Stimulated activated CD4-positive, alpha-beta T cell treated with anti-CD3 and anti-CD28 coated beads, Interleukin-12 subunit alpha, Interleukin-12 subunit beta, amount 100 ng/mL, for 4 hours (primary cell): ENCODE measurements at places on chromosomes 13 and 19.

DNA sequence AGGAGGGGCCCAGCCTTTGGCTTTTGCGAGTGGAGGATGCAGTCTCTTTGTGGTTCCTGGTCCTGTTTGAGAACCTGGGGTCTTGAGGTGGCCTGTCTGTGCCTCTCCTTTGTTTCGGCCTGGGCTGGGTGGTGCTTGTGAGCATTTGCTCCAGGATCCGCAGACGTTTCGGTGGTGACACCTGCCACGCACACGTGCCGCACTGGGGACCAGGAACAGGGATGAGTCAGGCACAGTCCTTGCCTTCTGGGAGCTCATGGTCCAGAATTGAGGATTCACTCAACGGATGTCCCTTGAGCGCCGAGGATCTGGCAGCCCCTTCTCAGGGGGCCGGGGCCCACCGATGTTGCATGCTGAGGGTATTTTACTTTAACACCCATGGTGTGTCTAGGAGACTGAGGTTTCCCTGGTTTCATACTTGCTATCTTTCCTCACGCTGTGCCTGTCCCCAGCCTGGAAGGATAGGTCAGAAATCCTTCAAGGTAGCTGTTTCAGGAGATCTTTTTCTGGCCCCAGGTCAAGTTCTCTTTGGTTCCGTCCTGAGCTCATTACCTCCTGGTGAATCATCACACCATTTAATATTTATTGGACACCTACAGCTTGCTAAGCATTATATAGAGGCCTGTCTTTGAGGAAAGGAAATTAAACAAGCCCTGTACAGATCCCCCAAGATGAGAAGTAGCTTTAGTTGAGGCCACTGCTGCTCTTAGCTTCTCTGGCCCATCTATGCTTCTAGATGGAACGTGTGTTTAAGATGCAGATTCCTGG is 5.1 kb downstream of the HDGFL2 start:
- DNase-seq: no peak

DNA sequence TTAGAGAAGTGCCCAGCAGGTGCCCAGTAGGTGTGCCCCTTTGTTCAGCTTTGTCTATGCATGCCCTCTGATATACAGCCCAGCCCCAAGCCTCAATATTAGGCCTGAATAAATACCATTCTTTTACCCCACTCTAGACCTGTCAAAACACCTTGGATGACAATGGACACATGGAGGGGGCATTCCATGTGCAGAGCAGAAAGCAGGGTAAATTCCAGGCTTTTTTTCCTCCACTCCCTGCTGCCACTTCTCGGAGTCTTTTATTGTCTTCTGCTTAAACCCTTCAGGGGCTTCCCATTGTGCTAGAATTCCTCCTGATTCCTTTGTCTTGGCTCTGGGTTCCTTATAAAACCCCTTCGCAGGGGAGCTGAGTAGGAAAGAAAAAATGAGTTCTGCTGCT is 5.8 kb upstream of the FRY start:
- no peak for DNase-seq

- DNase-seq: no peak
Observed at GRCh38 chr13:113162783-113163685, 4.6 kb downstream of the PROZ start.

DNA sequence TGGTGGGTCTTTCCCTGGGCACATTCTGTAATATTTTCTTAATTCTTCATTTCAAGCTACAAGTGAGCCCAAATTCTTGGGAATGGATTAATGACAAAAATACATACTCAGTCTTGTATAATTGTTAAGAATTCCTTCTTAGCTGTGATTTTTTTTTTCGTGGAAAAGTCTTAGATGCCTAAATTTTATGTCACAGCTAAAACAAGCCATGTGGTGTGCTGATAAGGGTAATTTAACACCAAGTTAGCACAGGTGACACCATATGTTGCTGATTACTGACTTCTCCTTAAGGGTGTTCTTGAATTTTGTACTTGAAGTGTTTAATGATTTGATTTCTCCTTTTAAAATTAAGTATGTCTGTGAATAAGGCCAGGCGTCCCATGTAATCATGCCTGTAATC is 29.3 kb downstream of the WDFY2 start:
- no peak for DNase-seq

- DNase-seq: no peak
Observed at GRCh38 chr13:95258619-95259194, 42.5 kb downstream of the ABCC4 start.

GRCh38 chr19:33292595-33293254 is 9.6 kb downstream of the CEBPA start:
- DNase-seq: no peak

- no peak for DNase-seq
Observed at GRCh38 chr13:100658363-100658762, 16.2 kb downstream of the TMTC4 start.

DNA sequence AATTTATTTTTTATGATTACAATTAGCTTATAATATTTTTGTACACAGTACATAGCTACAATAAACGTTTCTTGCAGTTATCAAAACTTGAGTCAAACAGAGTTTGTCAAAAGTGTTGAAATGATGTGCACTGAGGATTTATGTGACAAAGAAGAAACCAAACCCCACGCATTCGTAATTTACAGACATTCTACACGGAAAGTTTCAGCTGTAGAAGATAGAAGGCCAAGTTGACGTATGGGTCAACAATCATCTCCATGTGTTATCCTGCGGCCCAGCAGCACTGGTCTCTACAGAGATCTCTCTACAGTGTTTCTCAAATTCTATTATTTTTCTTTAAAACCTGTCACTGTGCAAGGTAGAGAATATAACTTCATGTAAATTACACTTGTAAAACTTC is 1507.6 kb downstream of the PCDH9 start:
- no peak for DNase-seq

GRCh38 chr13:19852766-19853165 is 10.7 kb downstream of the ZMYM5 start:
- DNase-seq: no peak

DNA sequence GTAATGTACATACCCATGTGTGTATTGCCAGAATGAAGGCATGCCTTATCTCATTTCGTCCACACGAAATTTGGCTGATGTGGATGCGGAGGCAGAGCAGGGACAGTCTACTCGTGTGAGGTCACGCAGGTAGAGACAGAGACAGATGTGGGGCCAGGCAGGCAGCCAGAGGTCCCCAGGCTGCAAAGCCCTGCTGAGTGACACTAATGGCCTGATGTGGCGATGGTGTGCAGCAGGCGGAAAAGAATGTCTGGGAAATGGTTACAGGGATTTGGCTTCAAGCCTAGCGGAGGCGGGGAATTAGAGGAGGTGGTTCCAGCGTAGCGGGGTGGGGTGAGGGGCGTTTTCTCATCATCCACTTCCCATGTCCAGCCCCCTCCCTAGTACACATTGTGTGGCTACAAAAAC is 4.2 kb upstream of the IZUMO2 start:
- DNase-seq: no peak

- no peak for DNase-seq
Observed at GRCh38 chr19:35060160-35060855, 18.8 kb downstream of the HPN start.

- peak; percentile 78 for DNase-seq
Observed at GRCh38 chr19:51158474-51159129, 16.5 kb downstream of the SIGLEC7 start.

DNA sequence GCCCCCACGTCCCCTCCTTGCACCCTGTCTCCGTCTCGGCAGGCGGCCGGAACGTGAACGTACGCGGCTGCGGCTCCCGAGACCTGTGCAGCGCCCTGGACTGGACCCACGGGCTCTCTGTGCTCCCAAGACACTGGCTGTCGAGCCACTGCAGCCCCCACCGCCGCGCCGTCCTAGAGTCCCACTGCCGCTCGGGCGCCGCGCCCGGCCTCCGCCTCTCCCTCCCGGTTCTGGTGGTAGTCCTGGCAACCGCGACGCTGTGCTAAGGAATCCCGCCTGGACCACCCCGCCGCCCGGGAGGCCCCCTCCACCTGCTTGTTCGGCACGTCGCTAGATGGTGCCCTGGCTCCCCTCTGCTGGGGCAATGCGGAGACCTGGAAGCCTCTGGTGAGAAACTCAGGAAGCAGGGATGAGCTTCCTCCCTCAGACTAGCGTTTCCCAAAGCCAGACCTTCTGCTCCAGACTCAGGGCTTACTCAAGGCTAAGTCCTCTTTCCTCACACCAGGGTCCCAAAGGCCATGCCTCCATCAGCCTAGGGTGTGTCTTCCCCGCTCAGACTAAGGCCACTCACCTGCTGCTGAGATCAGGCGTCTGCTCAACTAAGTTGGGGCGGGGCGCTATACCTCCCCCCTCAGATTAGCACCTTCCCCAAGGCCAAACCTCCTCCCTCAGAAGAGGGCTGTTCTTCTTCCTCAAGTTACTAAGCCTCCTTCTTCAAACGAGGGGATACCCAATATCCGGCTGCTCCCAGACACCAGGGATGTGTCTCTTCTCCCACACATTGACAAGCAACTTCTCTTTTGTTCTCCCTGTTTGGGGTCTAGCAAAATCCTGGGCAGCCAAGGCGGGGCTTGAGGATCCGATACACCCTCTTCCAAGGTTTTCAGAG is 16.1 kb upstream of the IRGC start:
- no peak for DNase-seq

DNA sequence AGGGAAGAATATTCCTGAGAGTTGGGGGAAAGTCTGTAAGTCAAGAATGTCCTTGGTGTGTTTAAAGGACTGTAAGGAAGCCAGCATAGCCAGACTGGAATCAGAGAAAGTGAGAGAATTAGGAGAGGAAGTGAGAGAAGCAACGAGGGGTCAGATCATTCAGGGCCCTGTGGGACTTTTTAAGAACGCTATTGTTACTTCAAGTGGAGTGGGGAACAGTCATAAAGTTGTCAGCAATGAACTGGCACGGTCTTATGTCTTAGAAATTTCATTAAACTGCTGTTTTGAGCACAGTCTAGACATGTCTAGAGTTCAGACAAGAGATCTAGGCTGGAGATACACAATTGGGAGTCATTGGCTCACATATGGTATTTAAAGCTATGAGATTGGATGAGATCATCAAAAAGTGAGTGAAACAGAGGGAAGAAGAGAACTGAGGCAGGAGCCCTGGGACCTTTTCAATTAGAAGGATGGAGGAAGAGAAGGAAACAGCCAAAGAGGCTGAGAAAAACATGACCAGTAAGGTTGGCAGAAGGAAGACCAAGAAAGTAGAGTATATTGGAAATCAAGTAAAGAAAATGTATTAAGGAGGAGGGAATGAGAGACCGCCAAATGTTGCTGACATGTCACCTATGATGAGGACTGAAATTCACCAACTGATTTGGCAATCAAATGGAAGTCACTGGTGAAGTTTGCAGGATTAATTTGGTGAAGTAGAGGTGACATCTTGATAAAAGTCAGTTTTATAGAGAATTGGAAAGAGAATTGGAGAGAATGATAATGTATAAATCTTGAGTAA is 263.5 kb downstream of the GPC5 start:
- no peak for DNase-seq

- DNase-seq: peak; percentile 54
Observed at GRCh38 chr19:2503521-2504109, 27.7 kb downstream of the GADD45B start.

GRCh38 chr13:32001769-32002168 is 29.8 kb upstream of the FRY start:
- DNase-seq: no peak

GRCh38 chr19:17404621-17405249 is 695 bp downstream of the BST2 start:
- DNase-seq: no peak

GRCh38 chr19:31289976-31290375 is 59.3 kb downstream of the TSHZ3 start:
- DNase-seq: no peak

- DNase-seq: no peak
Observed at GRCh38 chr19:41935760-41936415, 7.6 kb upstream of the ERFL start.

DNA sequence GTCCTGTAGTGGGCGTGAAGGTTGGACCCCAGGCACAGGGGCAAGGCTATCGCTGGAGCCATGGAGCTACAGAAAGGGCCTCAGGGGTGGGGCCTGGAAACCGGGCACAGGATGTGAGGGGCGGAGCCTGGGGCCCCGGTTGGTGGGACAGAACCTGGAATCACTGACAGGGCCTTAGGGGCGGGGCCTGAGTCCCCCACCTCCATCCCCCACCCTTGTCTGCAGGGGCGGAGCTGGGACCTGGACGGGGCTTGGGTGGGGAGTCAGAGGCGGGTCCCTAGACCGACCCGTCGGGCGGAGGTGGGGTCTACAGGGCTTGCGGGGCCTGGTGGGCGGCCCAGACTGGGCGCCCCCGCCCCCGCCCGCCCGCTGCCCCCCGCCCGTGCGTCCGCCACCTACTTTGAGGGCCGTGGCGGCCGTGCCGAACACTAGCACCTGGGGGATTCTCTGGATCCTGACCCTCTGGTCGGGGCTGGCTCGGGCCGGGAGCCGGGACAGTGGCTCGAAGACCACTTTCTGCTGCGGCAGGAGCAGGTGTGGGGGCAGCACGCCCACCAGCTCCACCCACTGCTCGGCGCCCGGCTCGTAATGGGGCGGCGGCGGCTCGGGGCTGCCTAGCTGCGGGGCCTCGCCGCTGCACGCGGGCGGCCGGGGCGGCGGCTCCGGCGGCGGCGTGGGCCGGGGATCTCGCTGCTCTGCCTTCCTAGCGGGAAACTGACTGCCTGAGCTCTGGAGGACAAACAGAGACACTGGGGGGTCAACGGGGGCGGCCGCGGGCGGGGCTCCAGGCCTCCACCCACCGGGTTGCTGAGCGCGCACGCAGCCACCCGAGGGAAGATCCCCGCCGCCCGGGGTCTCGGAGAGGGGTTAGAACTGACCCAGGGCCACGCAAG is 26.3 kb downstream of the DCAF15 start:
- DNase-seq: peak; percentile 21

DNA sequence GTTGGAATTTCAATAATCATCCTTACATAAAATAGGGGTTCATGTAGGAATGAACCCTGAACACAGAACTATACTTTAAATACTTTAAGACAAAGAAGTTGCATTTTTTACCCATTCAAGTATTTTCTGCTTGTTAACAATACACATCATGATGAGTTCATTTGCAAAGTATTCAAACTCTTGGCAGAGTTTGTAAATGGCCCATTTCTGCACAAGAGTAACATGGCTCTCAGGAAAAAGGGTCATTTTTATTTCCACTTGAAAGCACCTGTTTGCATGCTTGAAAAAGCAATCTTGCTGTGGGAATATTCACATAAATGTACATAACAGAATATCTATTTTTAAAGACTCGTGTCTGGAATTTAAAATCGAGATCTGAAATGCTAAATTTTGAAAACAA is 18.1 kb downstream of the ESD start:
- DNase-seq: no peak

- no peak for DNase-seq
Observed at GRCh38 chr13:38202740-38203139, 146.9 kb upstream of the UFM1 start.

DNA sequence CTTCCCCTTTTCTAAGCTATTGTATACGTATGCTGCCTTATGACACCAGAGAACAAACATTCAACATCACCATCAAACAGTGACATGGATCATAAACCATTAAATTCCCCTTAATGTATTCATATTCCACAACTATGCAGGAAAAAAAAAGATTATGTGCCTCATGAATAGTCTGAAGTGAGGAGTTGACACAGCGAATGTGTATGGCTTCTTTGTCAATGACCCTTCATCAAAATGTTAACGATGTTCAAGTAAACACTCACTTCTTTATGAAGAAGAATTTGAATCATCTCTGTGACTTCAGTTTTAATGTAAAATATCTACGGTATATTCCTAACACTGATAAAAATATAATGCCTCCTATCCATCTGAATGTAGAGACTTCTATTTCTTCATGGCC is 44.6 kb downstream of the SMAD9 start:
- DNase-seq: no peak

- no peak for DNase-seq
Observed at GRCh38 chr19:7975037-7975436, 30.4 kb downstream of the ELAVL1 start.
